CD4-positive, alpha-beta T cell treated with Interleukin-10 for 1 hour (primary cell): ENCODE measurements at places on chromosomes 4 and X.

DNA sequence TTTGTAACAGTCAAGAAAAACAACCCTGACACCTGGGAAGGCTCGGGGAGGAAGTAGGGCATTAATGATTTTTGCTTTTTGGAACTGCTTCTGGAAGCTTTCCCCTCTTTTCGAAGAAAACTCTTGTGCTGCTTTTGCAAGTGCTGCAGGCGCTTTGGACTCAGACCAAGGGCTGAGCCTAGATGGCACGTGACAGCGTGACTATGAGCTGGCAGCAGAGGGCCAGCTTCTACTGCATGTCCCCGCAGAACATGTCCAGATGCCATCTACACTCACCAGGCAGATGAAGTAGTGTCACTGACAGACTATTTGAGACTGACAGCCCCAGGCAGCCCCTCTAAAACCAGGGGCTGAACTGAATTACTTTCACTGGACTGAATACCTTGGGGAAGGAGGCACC, 6.2 kb downstream of the NR0B1 start:
- no peak for DNase-seq

DNA sequence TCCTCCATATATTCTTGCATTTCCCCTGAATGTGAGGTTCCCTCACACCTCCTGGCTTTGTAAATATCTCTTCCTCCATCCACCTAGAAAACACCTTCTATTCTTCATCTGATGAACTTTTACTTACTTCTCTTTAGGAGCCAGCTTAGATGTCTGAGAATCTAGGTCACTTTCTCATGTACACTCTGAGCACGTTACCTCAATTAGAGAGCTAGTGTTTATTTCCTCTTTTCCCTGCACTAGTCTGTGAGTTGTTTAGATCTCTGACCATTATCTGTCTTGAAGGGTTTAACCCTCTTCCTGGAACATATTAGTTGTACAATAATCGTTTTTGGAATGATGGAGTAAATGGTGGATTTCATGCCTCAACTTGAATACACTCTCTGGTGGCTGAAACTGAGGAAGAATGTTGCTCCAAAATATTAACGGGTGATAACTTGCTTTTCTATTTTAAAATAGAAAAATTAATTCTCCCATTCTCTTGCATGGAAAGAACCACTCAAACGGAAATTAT, 8.5 kb upstream of the NEIL3 start:
- DNase-seq, result no peak

- DNase-seq, result no peak
These were observed 870.2 kb downstream of the ADGRL3 start for GRCh38 chr4:62070291-62070852.

DNA sequence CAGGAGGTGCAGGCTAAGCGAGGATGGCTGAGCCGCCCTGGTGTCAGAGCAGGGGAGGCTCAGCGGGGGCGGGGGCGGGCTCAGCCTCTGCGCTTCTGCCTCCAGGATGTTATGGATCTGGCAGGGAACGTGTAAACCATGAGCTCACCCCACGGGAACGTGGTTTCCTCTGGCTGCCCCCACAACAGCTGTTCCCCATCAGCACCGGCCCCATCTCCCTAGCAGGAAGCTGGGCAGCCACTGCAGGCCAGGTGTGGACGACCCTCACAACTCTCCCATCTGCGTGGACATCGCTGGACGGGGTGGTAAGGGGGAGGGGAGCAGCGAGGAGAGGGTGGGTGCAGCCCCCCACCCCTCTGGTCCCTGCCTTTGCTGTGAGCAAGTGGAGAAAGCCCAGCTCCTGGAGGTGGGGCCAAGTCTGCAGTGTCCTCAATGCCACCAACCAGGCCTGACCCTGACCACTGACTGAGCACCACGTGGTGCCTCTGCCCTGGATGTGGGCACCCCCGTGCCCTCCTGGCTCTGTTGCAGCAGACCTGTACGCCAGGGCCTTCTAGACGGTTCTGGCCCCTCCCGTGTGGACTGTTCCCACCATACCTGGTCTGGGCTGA, 28.1 kb upstream of the SPON2 start:
- no peak for DNase-seq

DNA sequence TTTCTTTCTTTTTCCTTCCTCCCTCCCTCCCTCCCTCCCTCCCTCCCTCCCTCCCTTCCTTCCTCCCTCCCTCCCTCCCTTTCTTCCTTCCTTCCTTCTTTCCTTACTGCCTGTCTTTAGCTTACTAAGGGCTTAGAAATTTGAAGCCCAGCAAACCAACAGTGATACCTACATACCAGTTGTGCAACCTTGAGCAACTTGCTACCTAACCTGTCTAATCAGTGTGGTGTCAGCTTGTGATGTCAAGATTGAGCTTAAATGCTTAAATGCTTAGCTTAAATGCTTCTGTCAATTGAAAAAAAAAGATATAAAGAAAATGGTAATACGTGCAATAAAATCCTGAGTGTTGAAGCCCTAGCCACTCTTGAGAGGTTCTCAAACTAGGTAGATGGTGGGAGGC, 728.6 kb downstream of the TRIML1 start:
- no peak for DNase-seq

DNA sequence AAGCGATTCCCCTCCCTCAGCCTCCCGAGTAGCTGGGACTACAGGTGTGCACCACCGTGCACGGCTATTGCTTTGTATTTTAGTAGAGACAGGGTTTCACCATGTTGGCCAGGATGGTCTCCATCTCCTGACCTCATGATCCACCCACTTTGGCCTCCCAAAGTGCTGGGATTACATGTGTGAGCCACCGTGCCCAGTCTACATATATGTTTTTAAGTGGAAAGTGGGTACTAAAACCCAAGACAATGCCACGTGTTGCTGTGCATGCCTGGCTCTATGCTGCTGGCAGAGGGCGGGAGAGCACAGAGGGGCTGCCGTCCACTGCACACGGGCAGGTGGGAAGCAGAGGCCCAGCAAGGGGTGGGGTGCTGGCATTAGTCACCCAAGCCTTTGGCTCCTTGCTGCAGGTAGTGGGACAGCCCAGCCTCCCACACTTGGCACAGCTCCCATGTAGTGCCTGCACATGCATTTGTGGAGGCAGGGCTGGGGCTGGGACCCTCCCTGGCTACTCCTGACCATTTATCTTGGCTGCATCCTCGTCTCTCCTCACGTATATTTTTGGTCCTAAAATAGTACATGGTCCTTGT, 3.5 kb downstream of the EMD start:
- no peak for DNase-seq

GRCh38 chr4:25007598-25007997, 23.1 kb downstream of the LGI2 start:
- no peak for DNase-seq

GRCh38 chr4:98210281-98210680, 50.9 kb upstream of the RAP1GDS1 start:
- DNase-seq, result no peak

DNA sequence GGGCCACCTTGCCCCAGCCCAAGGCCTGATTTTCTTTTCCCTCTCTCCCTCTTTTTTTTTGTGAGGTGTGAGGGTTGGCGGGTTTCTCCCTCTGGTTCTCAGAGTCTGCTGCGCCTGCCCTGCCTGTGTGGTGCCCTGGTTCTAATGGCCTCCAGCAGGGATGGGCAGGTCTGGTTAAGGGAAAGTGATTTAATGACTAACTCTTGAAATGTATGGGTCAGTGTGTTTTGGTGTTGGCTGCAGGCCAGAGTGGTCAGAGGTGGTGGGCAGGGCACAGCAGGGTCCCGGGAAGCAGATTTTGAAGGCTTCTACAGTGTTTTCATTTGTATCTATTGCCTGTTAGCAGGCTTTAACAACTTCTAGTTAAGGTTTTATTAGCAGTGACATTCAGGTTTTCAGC, 39.0 kb downstream of the JADE1 start:
- DNase-seq, result no peak

GRCh38 chr4:8394061-8394519, 46.4 kb downstream of the ACOX3 start:
- no peak for DNase-seq

- DNase-seq, result peak; percentile 48
These were observed 14.7 kb downstream of the CHST7 start for GRCh38 chrX:46588263-46588662.
